ENCODE measurements at places on chromosomes 12 and 14.

DNA sequence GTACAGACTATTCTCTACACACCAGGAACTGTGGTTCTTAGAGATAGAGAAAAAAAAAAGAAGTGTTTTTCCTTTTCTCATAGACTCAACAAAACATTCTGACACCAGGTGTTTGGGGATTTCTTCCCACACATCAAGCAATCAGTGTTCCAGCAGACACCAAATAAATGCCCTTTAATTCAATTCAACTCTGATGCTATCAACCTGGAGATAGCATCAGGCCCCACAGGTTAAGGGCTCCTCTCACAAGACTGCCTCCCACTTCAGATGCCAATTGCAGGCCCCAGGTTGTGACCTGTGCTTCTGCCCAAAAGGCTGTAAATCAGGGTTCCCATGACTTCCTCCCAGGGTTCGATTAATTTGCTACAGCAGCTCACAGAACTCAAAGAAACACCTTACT is 36.7 kb downstream of the RPS29 start:
- DNase-seq: no peak

DNA sequence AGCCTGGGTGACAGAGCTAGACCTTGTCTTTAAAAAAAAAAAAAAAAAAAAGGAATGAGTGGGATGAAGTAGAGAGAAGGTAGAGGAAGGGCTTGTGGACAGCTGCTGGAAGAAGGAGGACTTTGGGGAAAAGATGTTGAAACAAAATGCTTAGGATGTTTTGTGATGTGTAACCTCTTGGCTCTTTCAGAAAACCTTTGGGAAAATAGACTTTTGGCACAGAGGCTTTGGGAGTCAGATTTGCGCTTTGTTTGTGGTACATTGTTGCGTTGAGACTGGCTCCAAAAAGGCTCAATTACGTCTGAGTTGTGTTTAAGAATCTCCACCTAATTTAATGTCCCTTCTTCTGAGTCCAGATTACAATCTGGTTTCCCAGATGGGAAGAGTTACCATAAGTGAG is 32.9 kb upstream of the SPTLC2 start:
- no peak for DNase-seq

DNA sequence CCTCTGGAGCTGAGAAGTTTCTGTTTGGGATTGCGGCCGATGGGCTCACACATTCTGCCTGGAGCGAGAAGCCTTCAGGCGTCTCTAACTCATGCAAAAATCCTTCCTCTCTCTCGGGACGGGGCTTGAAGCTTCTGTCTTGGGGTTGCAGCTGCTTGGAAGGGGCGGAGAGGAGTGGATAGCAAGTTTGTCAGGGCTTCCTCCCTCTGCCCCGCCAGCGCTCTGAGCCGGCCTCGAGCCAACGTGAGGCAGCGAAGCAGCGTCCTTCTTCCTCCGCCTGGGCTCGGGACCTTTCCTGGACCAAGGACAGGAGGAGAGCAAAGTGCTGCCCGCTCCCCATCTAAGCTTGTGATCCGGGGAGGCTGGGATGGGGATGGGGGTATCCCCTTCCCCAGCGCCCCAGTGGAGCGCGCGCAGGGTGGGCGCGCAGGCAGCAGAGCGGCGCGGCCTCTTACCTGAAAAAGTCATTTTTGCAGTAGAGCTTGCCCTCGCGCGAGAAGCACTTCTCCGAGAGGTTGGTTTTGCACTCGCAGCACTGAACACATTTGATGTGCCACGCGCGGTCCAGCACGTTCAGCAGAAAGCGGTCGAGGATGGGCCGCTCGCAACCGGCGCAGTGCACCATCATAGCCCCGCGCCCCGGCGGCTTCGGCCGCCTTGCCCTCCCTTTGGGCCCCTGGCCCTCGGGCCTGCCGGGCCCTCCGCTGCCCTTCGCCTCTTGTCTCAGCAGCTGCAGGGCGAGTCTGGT is 626 bp downstream of the LHX5 start:
- no peak for DNase-seq

- no peak for DNase-seq
Observed at GRCh38 chr14:101937926-101938767, 26.2 kb upstream of the DYNC1H1 start.

DNA sequence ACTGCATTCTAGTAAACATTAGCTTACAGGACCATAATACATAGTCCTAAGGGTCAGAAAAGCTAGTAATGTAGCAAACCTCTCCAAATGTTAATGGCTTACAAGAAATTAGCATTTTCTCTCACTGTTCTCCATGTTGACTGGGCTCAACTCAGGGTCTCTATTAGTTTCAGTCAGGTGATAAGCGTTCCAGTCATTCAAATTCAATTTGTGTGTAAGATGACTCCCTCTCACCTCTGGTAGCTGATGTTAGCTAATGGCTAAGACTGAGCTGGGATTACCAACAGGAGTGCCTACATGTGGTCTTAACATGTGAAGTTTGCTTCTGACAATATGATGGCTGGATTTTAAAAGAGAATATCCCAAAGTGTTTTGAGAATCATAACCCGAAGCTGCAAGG is 630.5 kb upstream of the USP15 start:
- DNase-seq: no peak

DNA sequence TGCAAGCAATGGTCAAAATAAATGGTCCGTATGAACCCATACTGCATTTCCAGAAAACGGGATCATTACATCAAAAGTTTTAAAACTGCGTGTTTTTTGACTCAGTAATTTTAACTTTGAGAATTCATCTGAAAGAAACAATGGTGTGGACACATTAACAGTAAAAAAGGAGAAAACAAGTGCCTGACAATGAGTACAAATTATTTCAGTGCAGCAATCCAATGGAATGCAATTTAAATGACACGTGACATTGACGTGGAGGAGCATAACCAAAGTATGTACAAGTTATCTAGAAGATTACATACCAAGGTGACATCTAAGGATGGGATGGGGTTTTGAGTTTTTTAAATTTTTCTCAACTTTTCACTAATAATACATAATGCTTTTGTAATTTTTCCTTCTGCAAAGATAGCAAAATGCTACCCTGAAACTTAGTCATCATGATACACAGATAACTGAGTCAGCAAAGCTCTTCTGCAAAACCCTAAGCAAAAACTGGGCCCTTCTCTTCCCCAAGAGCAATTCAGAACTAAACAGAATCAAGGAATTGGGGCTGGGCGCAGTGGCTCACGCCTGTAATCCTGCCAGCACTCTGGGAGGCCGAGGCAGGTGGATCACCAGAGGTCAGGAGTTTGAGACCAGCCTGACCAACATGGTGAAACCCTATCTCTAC is 20.4 kb downstream of the HNRNPC start:
- DNase-seq: no peak

DNA sequence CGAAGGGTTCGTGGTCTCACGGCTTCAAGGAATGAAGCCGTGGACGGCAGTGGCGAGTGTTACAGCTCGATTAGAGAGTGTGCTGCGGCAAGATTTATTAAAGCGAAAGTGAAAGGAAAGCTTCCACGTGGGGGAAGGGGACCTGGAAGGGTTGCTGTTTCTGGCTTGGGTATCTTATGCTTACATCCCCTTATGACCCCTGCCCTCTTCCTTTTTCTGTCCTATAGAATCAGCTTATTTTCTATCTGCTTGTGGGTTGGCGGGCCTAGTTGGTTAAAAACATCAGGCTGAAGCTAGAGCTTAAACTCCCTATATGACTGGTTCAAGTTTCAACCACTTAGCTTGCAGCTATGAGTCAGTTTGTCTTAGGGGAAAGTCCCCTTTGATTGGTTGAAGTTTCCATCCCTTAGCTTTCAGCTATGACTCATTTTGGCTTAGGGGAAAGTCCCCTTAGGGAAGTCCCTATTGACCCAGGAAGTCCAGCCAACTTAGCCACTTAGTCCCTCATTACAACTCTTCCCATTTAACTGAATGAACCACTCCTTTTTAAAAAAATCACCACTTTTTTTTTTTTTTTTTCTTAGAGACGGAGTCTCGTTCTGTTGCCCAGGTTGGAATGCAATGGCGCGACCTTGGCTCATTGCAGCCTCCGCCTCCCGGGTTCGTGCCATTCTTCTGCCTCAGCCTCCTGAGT is 1494.7 kb upstream of the TMEM132C start:
- no peak for DNase-seq

DNA sequence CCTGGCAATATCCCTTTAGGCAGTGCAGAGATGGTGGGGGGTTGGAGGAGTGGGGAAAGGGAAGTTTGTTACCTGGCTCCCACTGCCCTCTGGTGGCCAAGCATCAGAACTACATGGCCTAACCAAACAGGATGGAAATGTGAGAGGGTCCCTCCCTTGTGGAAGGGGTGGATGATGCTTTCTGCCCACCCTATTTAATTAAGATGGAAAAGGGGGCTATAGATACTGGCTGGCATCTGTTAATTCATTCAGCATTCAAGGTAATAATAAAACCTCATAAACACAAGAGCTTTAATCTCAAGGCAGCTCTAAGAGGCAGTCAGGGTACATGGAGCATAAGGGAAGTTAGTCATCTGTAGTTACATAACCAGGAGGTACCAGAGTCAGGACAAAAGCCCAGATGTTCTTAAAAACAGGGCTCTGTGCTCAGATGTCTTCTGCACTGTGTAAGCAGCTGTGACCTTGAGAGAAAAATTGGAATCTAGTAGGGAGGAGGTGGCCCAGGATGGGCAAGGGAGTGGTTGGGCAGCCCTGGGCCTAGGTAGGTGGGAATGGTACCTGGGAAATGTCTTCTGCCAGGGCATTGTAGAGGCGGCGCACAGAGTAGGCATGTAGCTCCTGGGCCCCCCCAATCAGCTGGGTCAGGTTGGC is 4.6 kb downstream of the AP1G2 start:
- no peak for DNase-seq

- DNase-seq: no peak
Observed at GRCh38 chr14:66698503-66698902, 190.6 kb downstream of the GPHN start.

- DNase-seq: no peak
Observed at GRCh38 chr12:49980501-49981349, 8.0 kb downstream of the AQP6 start.

GRCh38 chr14:67666750-67667449 is 7.5 kb downstream of the VTI1B start:
- no peak for DNase-seq

- no peak for DNase-seq
Observed at GRCh38 chr14:73695997-73696396, 18.2 kb downstream of the PNMA1 start.

DNA sequence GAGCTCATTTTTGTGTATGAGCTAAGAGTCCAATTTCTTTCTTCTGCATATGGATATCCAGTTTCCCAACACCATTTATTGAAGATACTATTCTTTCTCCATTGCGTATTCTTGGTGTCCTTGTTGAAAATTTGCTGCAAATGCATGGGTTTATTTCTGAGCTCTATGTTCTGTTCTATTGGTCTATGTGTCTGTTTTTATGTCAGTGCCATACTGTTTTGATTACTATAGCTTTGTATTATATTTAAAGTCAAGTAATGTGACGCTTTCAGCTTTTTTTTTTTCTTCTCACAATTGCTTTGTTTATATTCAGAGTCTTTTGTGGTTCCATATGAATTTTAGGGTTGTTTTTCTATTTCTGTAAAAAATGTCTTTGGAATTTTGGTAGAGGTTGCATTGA is 247.1 kb upstream of the TBX3 start:
- no peak for DNase-seq

- no peak for DNase-seq
Observed at GRCh38 chr12:90280033-90280432, 571.4 kb upstream of the ATP2B1 start.

GRCh38 chr12:75479963-75480461 is 543 bp upstream of the GLIPR1 start:
- DNase-seq: no peak

GRCh38 chr12:67482751-67483661 is 165.5 kb upstream of the DYRK2 start:
- peak; percentile 75 for DNase-seq

GRCh38 chr14:90491221-90491885 is 94.5 kb downstream of the CALM1 start:
- DNase-seq: peak; percentile 53

- no peak for DNase-seq
Observed at GRCh38 chr12:97977870-97978405, 515.3 kb downstream of the RMST start.

DNA sequence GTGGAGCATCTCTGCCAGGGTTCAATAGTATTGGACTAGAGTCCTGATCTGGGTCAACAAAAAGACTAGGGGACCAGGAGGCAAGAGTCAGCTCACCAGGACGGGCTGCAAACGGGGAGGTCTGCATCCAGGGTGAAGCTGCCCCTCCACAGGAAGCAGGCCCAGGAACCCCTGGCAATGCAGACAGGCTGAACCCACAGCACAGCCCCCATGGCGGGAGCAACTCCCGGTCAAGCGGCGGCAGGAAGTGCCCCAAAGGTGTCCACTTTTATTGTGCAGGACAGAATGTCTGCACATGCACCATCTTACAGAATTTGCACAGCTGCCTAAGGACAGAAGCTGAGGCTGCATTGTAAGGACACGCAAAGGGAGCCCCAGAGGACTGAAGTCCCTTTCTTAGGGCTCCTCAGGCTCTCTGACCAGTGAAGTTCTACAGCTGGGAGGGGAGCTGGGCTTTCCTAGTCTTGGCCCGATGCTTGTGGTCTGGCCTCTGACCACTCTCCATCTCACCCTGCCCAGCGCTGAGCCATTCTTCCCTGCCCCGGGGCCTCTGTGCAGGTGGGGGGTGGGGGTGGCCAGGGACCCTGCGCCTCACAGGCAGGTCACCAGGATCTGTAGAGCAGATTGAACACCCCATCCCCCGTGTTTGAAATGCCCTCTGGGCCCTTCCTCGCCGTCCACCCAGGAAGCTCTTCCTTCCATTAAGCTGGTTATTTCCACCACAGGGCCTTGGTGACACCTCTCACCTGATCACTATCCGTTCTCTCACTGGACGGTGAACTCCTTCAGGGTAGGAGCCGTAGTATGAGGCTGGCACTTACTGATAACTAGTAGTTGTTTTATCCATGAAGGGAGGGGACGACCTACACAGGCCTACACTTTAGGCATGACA is 75.9 kb downstream of the NINJ2 start:
- DNase-seq: no peak

DNA sequence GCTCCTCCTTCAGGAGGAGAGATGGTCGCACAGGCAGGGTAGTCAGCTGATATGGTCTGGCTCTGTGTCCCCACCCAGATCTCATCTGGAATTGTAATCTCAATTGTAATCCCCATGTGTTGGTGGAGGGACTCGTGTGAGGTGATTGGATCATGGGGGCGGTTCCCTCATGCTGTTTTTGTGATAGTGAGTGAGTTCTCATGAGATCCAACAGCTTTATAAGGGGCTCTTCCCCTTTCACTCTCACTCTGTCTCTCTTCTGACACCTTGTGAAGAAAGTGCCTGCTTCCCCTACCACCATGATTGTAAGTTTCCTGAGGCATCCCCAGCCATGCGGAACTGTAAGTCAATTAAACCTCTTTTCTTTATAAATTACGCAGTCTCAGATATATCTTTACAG is 218.9 kb upstream of the TMTC1 start:
- DNase-seq: no peak

GRCh38 chr14:101706509-101707067 is 54.9 kb upstream of the PPP2R5C start:
- DNase-seq: no peak

- DNase-seq: no peak
Observed at GRCh38 chr14:99649643-99650042, 4.7 kb downstream of the HHIPL1 start.

- DNase-seq: no peak
Observed at GRCh38 chr14:48786498-48786897, 799.7 kb downstream of the RPS29 start.

All from tibial artery (tissue), 4 donors.